ENCODE measurements at places on chromosomes 12 and 14.

GRCh38 chr14:61150851-61151250 lies 130.3 kb downstream of the TMEM30B start:
- no peak for DNase-seq

DNA sequence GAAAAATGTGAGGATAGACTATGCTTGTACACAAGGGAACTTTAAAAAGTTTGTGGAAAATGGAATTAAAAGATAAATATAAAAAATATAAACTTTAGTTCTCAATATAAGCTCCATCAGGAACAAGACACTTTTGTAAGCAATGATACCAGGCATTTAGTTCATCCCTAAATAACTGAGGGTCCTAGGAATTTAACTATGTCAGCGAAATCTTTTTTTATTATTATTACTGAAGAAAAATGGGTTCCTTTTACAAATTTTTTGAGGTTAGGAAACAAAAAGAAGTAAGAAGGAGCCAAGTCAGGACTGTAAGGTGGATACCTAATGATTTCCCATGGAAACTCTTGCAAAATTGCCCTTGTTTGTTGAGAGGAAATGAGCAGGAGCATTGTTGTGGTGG lies 102.8 kb downstream of the TRMT5 start:
- no peak for DNase-seq

- no peak for DNase-seq
Observed at GRCh38 chr12:113271853-113272561, 50.7 kb downstream of the TPCN1 start.

DNA sequence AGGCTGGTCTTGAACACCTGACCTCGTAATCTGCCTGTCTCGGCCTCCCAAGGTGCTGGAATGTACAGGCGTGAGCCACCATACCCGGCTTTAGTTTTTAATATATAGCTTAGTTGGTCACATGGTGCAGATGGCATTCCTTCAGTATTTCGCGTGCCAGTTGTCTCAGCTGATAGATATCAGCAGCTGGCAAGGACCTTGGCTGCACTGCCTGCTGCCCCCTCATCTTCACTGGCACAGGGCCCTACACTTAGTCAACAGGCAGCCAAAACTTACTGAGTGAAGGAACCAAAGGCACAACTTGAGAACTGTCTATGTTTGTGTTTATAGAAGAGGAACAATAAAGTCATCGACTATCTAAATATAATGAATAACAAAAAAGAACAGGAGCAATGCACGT lies 31.0 kb downstream of the EID3 start:
- no peak for DNase-seq

- DNase-seq: no peak
Observed at GRCh38 chr14:28755198-28755815, 11.3 kb upstream of the FOXG1 start.

DNA sequence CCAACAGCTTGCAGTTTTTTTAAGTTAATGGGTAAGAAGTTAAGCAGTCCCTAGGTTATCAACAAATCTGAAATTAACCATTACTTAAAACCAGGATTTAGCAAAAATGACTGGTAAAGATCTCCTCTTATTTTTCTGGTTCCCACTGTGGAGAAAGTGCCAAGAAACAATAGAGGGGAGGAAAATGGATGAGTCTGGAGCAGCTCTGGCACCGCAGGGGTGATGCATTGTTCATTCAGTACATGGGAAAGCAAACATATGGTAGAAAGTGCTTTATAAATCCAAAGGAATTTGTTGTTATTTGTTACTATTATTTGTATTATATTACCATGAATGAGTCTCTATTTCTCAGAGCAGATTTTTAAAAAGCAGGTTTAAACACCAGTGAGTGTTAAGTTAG lies 92.2 kb downstream of the DYRK2 start:
- DNase-seq: no peak

- no peak for DNase-seq
Observed at GRCh38 chr14:87065366-87065765, 927.6 kb downstream of the GALC start.

DNA sequence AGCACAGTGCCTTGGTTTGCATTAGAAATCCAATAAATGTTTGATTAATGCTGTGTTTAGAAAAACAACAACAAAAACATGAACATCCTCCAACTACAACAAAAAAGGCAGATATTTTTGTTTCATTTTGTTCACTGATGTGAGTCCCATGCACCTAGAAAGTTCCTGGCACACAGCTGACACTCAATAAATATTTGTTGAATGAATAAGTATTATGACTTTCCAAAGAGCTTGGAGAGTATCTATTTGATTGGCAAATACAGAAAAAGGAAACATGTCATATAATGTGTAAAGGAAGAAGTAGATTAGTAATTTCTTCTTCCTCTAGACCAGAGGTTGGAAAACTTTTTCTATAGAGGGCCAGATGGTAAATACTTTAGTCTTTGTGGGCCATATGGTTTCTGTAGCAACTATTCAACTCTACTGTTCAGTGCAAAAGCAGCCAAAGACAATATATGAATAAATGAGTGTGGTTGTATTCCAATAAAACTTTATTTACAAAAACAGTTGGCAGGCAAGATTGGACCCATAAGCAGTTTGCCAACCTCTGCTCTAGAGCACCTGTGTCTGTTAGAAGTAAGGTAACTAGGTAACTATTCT lies 312.3 kb upstream of the DIO2 start:
- no peak for DNase-seq

GRCh38 chr14:68367536-68367935 lies 425.3 kb downstream of the ZFP36L1 start:
- DNase-seq: no peak

DNA sequence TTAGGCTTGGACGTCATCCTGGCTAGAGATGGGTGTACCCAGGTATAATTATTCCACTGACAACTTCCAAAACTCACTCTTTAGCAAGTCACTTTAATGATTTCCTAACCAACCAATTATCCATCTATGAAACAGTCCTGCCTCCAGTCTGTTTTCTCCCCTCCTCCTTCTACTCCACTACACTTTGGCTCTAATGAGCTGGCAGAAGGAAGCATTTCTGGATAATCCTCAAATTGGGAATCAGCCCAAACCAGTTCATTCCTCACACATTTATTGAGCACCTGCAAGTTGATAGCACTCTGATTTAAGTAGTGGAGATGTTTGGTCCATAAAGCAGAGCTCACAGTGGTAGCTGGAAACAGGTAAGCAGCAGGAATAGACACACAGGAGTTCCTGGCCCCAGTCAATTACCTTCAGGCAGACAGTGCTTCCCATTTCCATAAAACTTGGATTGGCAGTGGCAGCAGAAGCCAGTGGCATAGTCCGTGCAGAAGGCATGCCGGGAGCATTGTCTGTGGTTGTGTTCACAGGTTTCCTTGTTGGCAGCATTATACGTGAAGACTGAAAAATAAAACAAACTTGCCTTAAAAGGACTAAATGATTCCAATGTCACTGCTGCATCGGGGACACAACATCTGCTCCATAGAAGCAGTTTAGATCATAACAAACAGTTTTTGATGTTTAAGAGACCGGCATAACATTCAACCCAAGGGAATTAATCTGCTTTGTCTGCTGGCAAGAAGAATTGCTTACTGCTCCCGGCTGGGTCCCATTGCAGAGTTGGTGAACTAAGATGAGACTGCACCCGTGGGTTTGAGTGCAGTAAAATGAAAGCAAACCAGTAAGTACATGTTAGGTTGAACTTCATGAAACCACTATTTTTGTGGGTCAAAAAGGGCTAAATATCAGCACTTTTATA lies 26.2 kb downstream of the NID2 start:
- no peak for DNase-seq

- no peak for DNase-seq
Observed at GRCh38 chr12:79665212-79665887, 25.4 kb downstream of the PAWR start.

GRCh38 chr12:32585680-32586079 lies 93.4 kb upstream of the DNM1L start:
- DNase-seq: no peak

GRCh38 chr12:82474181-82474797 lies 116.0 kb downstream of the METTL25 start:
- DNase-seq: no peak

GRCh38 chr14:96055753-96056508 lies 16.8 kb downstream of the C14orf132 start:
- no peak for DNase-seq

DNA sequence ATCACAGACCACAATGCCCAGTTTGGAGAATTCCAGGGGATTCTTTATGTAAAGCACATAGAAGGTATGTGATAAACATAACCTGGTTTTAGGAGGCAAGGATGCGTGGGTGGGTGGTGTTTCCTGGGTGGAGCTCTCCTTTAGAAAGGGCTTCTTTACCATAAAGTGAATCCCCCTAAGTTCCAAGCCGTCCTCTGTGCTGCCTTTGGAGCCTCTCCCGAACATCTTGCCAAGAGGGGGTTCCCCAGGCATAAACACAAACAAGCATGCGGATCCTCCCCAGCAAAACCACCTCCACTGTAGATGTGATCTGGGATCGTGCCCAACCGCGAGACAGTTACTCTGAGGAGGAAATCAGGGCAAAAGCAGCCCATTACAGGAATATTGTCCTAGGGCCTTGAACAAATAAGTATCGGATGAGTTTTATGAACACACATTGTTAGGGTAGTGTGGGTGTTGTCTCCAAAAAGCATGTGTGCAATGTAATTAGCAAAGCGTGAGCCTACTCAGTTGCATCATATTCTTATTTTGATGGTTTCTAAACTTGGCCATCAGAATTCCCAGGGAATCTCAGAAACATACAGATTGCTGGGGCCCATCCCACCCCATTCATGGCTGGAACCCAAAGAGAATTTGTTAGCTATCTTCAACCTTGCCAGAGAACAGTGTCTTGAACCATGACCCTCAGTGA lies 48.8 kb upstream of the CORO1C start:
- DNase-seq: no peak

GRCh38 chr12:80118565-80119324 lies 19.4 kb downstream of the OTOGL start:
- DNase-seq: no peak

GRCh38 chr12:98418357-98419075 lies 96.9 kb upstream of the TMPO start:
- DNase-seq: no peak

DNA sequence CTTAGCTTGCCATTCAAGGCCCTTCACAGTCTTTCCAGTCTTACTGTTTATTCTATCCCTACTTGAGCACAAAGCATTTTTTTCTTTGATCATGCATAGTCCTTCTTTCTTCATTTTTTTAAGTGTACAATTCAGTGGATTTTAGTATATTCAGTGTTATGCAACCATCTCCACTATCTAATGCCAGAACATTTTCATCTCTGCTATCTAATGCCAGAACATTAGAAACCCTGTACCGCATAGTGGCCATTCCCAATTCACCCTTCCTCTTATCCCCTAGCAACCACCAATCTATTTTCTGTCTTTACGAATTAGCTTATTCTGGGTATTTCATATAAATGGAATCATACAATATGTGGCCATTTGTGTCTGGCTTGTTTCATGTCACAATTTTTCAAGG lies 13.4 kb downstream of the LPCAT3 start:
- DNase-seq: no peak

GRCh38 chr12:10563002-10563401 lies 50.4 kb downstream of the MAGOHB start:
- no peak for DNase-seq

GRCh38 chr12:89538897-89539296 lies 13.1 kb upstream of the POC1B start:
- DNase-seq: no peak

DNA sequence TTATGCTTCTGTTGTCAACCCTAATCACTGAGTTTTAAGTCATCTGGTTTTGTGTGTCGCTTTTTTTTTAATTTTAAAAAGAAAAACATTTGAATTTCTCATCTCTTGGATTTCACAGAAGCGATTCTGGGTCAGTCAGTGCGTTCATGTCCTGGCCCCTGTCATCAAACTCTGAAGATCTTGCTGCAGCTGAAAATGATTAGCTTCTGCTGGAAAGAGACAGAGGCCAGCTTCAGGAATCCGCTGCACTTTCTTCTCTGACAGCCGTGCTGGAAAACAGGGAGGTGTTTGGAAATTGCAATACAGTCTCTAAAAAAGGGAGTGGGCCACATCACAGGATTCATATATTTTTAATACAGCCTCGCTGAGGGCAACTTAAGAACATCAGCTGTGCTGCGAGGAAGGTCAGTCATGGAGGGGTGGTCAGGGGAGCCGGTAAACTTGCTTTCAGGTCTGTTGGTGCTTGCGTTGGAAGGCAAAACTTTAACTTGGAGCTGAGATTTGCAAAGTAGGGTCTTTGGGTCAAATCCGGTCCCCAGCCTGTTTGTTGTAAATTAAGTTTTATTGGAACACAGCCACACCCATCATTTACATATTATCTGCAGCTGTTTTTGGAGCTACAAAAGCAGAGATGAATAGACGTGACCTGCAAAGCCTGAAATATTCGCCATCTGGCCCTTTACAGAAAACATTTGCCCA lies 190.8 kb downstream of the AACS start:
- DNase-seq: no peak

DNA sequence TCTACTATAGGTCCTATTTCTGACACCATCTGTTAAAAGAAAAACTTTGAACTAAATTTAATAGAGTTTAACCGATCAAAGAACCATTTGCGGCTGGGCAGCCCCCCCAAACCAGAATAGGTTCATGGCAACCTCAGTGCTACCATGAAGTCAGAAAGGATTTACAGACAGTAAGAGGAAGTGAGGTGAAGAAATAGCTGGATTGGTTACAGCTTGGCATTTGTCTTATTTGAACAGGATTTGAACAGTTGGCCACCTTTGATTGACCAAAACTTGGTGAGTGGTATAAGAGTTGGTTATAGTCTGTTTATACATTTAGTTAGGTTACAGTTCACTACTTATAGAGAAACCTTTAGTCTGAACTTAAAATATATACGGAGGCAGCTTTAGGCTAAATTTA lies 88.9 kb downstream of the TXNDC16 start:
- no peak for DNase-seq

DNA sequence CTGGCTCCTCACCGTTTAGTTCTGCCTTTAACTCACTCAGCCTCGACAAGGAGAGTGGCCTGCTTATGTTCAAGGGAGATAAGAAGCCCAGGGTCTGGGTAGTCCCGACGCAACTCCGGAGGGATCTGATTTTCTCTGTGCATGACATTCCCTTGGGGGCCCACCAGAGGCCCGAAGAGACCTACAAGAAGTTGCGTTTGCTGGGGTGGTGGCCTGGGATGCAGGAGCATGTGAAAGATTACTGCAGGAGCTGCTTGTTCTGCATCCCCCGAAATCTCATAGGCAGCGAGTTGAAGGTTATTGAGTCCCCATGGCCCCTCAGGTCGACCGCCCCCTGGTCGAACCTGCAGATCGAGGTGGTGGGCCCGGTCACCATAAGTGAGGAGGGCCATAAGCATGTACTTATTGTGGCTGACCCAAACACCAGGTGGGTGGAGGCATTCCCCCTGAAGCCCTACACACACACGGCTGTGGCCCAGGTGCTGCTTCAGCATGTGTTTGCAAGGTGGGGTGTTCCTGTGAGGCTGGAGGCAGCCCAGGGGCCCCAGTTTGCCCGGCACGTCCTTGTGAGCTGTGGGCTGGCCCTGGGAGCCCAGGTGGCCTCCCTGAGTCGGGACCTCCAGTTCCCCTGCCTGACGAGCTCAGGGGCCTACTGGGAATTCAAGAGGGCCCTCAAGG lies 13.1 kb downstream of the CBLN3 start:
- DNase-seq: no peak

GRCh38 chr12:39368096-39368495 lies 74.8 kb downstream of the KIF21A start:
- DNase-seq: no peak

Measured in stimulated activated CD4-positive, alpha-beta T cell treated with anti-CD3 and anti-CD28 coated beads, Interleukin-1b, Interleukin-23, amount 100 ng/mL, for 1 hour (primary cell).